ENCODE measurements at places on chromosomes 6 and 20.

- no peak for DNase-seq
Measured at GRCh38 chr6:82551831-82552230, 188.2 kb downstream of the TPBG start.

- DNase-seq, result no peak
Measured at GRCh38 chr6:118324116-118324515, 224.0 kb upstream of the PLN start.

DNA sequence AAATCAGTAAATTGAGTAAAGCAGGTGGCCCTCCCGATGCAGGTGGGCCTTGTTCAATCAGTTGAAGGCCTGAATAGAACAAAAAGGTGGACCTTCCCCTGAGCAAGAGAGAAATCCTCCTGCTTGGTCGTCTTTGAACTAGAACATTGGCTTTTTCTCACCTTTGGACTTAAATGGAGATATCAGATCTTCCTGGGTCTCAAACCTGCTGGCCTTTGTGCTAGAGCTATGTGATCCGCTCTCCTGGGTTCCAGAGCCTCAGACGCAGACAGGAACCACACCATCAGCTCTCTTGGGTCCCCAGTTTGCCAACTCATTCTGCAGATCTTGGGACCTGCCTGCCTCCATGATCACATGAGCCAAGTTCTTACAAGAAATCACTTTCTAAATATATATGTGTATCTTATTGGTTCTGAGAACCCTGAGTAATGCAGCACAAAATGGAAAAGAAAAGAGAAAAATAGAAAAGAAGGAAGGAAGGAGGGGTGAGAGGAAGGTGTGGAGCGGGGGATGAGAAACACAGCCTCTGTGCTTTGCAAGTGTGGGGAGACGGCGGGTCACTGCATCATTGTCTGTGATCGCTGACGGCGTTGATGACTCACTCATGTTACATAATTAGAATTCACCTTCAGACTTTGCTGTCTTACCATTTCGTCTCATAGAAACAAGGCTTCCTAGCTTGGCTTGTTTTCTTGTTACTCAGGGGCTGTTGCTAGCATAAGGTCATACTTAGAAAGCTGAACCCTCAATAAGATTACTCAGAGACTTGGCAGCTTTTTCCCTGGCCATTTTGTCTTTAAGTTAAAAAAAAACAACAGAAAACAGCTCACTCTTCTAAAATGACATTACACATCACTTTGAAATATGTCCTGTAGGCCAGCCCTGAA lies 85.7 kb upstream of the NEDD9 start:
- peak; percentile 88 for DNase-seq

DNA sequence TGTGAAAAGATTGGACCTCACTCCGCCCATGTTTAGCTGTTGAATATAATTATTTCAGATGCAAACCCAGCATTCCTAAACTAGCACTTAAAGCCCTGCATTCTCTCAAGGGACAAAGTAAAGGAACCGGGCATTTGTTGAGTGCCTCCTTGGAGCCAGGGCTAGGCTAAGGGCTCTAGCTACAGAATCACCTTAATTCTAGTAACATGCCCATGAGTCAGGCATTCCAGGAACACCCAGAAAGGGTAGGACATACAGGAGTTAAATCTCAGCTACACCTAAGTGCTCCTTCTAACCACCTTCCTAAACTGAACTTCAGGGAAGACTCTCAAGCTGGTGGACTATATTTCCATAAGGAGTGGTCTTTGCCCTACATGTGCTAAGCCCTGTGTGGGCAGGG lies 89.4 kb downstream of the SLC24A3 start:
- DNase-seq, result no peak

DNA sequence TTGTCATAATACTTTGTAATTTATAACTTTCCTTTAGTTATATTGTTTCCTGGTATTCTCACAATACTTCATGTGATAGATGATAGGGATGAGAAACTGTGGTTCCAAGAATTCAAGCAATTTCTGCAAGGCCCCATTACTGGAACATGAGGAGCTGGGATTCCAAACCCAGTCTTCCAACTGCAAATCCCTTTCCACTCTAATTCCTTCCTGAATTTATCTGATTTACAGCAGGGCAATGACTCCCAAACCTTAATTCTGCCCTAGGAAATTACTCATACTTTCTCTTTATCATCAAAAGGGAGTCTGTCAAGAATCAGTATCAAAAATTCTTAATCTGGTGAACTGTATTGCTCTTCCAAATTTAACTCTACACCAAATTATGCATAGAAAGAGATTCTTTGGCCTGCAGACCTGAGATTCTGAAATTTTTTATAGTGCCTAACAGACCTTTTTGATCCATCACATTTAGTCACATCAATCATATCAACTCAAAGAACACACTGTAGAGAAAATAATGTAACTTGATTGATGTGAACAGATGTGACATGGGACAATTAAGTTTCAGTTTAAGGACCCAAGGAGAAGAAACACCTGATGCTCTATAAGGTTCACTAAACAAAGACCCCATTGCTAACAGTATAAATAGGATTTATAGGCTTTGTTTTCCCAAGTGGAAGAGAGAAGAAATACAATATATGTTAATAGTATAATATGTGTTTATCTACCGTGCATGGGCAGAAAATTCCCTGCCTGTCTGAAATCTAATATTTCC lies 41.5 kb upstream of the GJA1 start:
- no peak for DNase-seq

GRCh38 chr6:128667339-128667858 lies 147.0 kb upstream of the PTPRK start:
- DNase-seq, result no peak

DNA sequence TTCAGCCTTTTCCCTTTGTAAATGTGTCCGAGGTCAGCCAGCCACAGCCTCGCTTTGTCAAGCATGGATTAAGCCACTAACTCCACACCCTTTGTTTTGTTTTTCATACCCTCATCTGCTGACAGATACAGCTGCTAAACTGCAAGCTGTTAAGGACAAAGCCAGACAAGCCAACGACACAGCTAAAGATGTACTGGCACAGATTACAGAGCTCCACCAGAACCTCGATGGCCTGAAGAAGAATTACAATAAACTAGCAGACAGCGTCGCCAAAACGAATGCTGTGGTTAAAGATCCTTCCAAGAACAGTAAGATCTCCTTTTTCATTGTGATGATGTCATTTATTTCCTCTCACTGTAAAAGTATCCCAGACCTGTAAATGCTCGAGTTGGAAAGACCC lies 269.3 kb downstream of the ARHGAP18 start:
- peak; percentile 28 for DNase-seq

- peak; percentile 82 for DNase-seq
Measured at GRCh38 chr6:4320860-4321259, 185.5 kb upstream of the ECI2 start.

GRCh38 chr6:149026530-149026942 lies 279.7 kb downstream of the UST start:
- peak; percentile 87 for DNase-seq

GRCh38 chr20:49685809-49686208 lies 27.9 kb downstream of the B4GALT5 start:
- peak; percentile 60 for DNase-seq

DNA sequence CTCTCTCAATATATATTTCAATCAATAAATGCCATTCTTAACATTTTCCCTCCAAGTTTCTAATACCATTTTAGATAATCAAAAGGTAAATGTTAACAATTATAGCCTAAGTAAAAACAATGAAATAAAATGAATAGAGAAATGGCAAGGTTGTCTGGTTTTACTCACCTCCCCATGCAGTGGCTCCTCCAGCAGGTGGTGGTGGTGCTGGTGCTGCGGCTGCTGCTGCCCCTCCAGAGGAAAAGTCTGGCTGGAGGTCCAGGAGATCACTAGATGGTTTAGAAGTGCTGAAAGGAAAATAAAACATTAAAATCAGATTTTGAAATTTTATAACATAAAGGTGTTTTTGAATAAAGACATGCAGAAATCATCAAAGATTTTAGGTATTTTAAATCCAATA lies 93.2 kb downstream of the PRSS35 start:
- no peak for DNase-seq

GRCh38 chr20:10476319-10476724 lies 41.2 kb downstream of the SLX4IP start:
- peak; percentile 23 for DNase-seq

DNA sequence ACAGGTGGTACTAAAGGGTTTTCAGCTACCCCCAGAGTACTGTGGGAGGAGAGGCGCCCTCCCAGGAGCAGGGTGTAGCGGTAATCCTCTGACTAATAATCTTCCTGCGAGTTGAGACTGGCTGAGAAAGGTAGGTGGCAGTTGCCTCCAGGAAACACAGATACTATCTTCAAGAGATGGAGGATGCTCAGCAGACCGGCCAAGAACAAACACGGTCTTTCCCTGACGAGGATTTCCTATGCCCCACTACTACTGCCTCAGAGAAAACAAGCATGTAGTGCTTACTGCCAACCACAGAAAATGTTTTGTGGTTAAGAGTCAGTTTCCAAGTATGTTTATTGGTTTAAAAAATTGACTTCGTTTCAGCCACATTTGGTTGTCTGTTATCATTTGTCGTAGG lies 26.8 kb downstream of the C6orf89 start:
- peak; percentile 87 for DNase-seq

GRCh38 chr6:17986656-17987446 lies 584 bp downstream of the KIF13A start:
- DNase-seq, result peak; percentile 80

DNA sequence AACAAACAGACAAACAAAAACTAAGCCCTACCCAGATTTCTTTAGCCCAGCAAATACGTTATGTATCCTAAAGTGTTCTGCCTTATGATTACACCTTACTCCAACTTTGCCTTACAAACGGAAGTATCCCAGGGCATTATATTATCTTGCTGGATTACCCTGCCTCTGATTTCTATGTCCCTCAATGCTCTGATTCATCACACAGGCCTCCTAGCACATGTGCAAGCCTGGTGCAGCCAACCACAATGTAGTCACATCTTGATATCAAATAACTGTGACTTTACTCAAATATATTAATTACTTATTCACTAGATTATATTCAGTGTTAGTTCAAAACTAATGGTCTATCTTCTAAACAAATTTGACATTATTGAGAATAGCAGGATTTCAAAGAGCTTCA lies 598.6 kb downstream of the TBC1D32 start:
- no peak for DNase-seq

- DNase-seq, result peak; percentile 83
Measured at GRCh38 chr6:16409531-16410441, 171.4 kb downstream of the GMPR start.

- DNase-seq, result no peak
Measured at GRCh38 chr20:22447447-22447778, 137.0 kb downstream of the FOXA2 start.

GRCh38 chr6:89411145-89412070 lies 665 bp downstream of the RRAGD start:
- peak; percentile 49 for DNase-seq

GRCh38 chr6:26520237-26520849 lies 17.8 kb upstream of the HMGN4 start:
- peak; percentile 76 for DNase-seq

- DNase-seq, result no peak
Measured at GRCh38 chr6:52582446-52582845, 5.6 kb upstream of the TRAM2 start.

GRCh38 chr6:132400883-132401617 lies at the start of gene MOXD1:
TSS of gene MOXD1 (minus strand) at chr6:132401475. CDS start at chr6:132401426, 49 bp downstream.
- DNase-seq, result peak; percentile 84

DNA sequence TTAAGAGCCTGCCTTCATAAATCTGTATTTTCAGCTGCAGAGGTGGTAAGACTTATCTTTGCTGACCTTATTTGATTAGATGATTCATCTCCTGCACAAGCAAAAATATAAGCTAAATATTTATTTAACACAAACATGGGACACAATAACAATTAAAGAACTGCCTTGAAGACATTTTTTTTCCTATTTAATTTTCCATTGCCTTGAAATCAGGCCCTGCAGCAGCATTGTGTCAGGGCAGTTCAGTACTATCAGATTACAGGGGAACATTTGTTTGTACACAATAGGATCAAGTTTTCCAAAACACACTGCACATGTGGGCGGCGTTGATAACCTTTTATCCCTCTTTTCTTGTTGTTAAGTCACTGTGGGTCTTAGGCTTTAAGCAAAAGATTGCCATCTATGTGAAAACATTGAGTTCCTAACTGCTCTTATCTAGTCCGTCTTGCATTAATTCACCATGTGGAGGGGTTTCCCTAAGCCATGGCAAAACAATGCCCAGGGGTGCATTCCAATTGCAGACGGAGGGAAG lies 7.4 kb downstream of the ADGRF5 start:
- DNase-seq, result no peak

GRCh38 chr6:108133594-108134179 lies 32.1 kb upstream of the NR2E1 start:
- peak; percentile 83 for DNase-seq

DNA sequence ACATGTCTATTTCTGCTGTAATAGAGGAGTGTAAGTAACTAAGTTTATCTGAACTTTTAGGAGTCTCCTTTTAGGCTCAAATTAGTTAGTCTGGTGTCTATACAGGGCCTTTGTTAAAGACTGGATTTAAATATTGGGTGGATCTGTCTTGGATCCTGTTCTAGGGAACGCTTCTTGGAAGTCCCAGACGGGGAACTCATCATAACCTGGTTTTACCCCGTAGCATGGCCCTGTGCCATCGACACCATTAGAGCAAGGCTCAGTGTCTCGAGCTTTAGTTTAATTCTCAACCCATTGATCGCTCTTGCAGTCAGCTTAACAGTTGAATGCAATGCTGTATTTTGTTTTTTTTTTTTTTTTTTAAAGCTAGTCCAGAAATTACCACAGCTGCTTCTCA lies 89.9 kb downstream of the CARMIL1 start:
- no peak for DNase-seq

GRCh38 chr6:46014511-46015118 lies 1.0 kb downstream of the CLIC5 start:
- no peak for DNase-seq

- no peak for DNase-seq
Measured at GRCh38 chr6:149154261-149154821, 163.2 kb upstream of the TAB2 start.

DNA sequence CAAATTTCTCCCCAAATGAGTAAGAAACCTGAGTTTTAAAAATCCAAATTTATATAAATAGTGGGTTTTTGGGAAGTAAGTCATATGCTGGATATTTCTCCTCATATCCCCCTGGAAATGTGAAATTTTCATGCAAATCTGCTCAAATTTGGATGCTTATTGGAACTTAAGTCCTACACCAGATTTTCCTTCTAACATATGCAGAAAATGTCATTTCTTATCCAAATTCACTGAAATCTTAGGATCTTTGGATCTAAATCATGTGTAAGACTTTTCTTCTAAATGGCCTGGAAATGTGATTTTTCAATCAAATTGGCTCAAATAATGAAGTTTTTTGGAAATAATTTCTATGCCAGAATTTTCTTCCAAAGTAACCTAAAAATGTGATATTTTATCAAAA lies 33.0 kb downstream of the ZNF133 start:
- no peak for DNase-seq

- no peak for DNase-seq
Measured at GRCh38 chr20:51164731-51165130, 141.8 kb upstream of the KCNG1 start.

DNA sequence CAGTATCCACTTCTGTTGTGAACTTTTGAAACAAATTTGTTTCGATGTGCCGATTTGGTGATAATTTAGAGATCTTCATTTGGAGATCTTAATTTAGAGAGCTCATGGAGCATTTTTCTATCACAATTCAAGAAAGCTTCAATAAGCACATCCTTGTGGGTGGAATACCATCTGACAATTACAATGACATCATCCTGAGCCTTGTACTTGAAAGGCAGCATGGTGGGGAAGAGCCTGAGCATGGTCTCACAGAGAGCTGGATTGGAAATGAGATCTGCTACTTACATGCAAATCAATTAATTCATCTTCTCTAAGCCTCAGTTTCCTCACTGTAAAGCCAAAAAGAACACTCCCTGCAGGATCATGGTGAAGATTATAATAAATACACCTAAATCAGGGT lies 75.9 kb downstream of the FRK start:
- no peak for DNase-seq

GRCh38 chr6:61809004-61809595 lies 476.9 kb downstream of the KHDRBS2 start:
- peak; percentile 35 for DNase-seq
